ENCODE measurements at places on chromosomes 1 and 21.

- DNase-seq = no peak
These were observed 80.5 kb downstream of the GALNT2 start for GRCh38 chr1:230147253-230148125.

DNA sequence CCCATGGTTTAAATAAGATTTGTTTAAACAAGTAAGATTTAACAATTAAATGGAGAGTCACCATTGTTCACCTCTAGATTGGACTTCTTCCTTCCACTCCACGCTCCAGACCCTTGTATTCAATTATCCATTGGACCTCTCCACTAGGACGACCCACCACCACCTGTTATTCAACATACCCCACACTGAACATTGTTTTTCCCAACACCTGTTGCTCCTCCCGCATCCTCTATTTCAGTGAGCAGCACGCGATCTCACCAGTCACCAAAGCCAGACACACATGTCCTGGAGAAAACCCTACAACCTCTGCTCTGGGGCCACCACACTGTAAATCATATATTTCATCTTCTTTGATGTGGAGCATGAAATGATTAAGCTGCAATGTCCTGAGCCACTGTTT lies 28.6 kb downstream of the ATP8B2 start:
- peak; percentile 5 for DNase-seq

DNA sequence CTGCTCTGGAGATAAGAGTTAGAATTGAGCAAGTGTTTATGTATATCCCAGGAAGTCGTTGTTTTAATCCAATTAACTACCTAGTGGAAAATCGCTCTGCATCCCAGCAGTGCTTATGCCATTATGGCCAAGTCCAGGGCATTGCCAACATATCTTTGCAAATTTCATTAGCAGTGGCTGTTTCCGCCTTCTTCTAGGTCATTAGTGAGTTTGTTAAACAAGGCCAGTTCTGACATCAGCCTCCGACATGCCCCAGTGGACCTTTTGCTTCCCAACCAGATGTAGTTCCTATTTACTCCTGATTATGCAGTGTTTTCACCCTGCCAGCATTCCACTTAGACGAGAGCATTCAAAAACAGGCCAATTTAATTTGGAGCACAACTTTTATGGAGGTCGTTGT lies 106.8 kb upstream of the FAM78B start:
- DNase-seq = no peak

- peak; percentile 13 for DNase-seq
These were observed 357.2 kb downstream of the RGS7 start for GRCh38 chr1:240999826-241000225.

DNA sequence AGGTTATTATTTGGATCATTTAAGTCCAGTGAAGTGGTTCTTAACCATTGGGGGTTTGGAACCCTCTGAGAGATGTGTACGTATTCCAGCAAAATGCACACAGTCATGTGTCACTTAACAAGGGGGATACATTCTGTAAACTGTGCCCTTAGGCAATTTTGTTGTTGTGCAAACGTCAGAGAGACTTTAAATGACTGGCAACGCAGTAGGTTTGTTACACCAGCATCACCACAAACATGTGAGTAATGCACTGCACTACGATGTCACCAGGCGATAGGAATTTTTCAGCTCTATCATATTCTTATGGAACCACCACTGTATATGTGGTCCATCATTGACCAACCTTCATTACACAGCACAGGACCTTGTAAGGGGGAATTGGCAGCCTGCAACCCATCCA lies 11.9 kb downstream of the AHCYL1 start:
- no peak for DNase-seq

DNA sequence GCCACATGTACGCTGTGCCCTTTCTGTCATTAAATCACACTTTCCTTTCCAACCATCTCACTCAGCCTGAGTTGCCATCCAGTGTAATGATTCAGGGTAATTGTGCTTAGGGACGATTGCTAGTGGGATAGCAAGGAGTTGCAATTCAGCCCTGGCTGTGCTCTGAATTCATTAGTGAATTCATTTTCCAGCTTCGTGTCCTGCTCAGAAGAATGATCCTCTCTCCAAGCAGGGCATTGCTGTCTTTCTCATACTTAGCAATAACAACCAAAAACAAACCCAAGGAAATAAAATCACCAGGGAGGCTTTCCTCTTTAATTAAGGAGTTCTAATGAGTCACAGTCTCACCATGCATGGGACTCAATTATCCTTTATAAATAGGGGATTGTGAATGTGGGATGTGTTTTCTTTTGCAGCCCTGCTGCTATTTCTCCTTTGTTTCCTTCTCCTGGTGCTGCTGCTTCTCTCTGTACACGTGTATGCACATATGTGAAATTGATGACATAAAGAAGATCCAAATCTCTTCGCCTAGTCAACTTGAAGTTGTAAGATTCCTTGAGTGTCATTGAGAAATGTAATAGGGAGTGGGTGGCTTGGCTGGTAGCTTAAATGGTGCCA lies 167.0 kb downstream of the TSEN15 start:
- no peak for DNase-seq

DNA sequence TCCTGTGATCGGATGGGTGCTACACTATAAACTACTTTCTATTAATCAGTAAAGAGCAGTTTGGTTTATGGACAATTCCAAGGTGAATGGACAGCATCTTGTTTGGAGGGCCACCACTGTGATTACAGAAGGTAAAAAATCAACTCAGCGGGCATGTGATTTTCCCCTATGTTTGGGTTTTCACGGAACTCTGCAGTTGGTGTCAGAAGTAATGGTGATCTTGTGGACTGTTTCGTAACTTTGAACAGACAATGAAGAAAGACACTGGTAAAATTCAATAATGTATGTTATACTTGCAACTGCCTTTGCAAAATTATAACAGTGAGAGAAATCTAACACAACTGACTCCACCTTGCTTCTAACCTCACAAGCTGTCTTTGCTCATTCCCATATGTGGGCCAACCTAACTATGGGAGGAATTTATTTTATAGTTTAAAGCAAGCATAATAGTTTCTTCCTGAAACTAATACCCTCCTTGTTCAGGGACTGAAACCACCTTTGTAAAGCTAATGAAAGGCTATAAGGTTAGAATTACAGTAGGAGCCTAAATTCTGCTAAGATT lies 53.2 kb downstream of the TRIM33 start:
- no peak for DNase-seq

DNA sequence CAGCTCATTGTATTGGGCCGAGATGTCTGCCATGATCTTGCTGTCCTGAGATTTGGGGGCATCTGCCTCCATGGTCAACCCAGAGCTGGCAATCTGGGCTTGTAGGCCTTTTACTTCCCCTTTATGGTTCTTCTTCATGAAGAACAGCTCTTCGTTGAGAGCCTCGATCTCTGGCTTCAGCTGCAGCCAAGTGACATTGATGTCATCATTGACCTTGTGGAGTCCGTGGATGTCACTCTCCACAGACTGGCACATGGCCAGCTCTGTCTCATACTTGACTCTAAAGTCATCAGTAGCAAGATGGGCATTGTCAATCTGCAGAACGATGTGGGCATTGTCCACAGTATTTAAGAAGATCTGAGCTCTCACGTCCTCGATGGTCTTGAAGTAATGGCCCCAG lies 29.2 kb downstream of the RAP1A start:
- no peak for DNase-seq

DNA sequence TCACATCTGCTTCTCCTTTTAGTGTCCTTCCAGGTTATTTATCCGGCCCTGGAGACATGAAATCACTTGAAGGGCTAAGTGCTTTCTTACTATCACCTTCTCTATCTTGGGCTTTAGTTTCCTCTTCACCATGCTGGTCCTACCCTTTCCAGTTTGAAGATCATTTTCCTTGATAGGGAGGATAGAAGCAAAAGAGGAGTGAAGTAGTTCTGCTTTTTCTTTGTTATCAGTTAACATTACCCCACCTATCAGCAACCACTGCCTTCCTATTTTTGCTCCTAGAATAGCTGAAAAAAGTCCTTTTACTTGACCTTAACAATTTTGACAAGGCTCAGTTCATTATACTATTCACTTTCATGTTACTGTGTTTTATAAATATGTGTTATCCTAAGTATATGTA lies 19.4 kb downstream of the RGL1 start:
- no peak for DNase-seq

All from GM13976 (cell line).